Activated B cell treated with CpG ODN at 0.5 μM for 24 hours (primary cell): ENCODE measurements at places on chromosomes 4 and X.

GRCh38 chrX:2540426-2540947, 39.7 kb upstream of the DHRSX start:
- H3K36me3 ChIP-seq, result no peaks in the 10 kb centered on the region
- no peaks in the 10 kb centered on the region for H3K4me1 ChIP-seq
- H3K4me3 ChIP-seq, result no peak overlapping the region
- H3K27ac ChIP-seq, result no peak overlapping the region
- no peak for DNase-seq

GRCh38 chr4:112170451-112170993, 25.3 kb downstream of the FAM241A start:
- DNase-seq, result no peak
- H3K4me1 ChIP-seq, result peaks cover 2% of the 10 kb centered on the region
- no peaks in the 10 kb centered on the region for H3K36me3 ChIP-seq
- no peaks in the 10 kb centered on the region for H3K27me3 ChIP-seq
- no peak overlapping the region for H3K4me3 ChIP-seq

DNA sequence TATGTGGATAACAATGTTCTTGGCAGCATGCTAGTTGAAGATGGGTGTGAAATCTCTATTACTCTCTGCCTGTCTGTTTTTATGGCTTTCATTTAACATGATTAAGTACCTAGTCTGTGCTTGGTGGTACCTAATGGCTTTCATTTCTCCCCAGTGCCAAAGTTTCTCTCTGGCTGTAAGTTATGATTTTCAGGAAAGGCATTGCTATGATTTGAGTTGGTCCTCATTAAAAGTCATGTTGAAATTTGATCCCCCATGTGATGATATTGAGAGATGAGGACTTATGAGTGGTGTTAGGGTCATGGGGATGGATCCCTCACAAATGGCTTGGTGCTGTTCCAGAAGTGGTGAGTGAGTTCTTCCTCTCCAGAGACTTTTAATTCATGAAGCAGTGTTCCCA, 162.4 kb upstream of the IL15 start:
- DNase-seq, result no peak
- H3K4me1 ChIP-seq, result no peaks in the 10 kb centered on the region
- H3K27me3 ChIP-seq, result no peaks in the 10 kb centered on the region
- H3K4me3 ChIP-seq, result no peak overlapping the region

GRCh38 chr4:147975933-147976928, 244.3 kb downstream of the ARHGAP10 start:
- H3K4me3 ChIP-seq, result no peak overlapping the region
- H3K27ac ChIP-seq, result no peak overlapping the region
- DNase-seq, result no peak
- peaks cover 3% of the 10 kb centered on the region for H3K27me3 ChIP-seq

DNA sequence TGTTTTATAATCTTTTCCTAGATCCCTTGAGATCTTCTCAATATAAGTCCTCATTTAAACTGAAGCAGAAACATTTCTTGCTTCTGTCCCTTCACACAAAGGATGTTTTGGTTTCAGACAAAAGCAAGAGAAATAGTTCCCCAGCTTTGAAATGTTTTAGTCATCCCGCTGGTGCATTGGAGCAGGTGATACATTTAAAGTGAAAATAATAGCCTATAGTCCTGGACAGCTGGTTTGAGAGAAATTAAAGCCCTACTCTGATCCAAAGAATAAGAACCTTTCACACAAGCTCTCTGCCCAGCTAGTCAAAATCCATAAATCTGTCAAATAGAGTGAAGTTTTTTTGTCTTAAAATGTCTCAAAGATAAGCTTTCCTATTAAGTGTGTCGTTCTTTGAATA, 79.4 kb downstream of the LUZP4 start:
- H3K36me3 ChIP-seq, result no peaks in the 10 kb centered on the region
- H3K4me1 ChIP-seq, result no peaks in the 10 kb centered on the region

DNA sequence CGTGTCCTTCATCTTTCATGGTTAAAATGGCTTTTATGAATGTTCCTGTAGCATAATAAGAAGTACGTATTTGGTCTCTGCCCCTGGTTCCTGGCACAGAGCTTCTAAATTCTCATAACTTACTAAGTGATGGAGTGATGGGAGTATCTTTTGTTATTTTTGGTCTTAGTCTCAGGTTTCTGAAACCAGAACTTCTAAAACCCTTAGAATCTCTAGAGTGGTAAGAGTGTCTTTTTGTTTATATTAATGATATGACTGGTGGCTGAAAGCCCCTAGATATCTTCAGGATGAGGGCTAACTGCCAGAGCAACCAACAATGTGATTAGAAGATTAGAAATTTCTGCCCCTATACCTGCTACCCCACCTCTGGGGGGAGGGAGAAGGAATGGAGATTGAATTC, 45.8 kb upstream of the BBS12 start:
- H3K36me3 ChIP-seq, result no peaks in the 10 kb centered on the region
- no peak overlapping the region for H3K27ac ChIP-seq
- peaks cover 2% of the 10 kb centered on the region for H3K27me3 ChIP-seq
- no peak for DNase-seq

GRCh38 chrX:118346258-118347094, 570 bp downstream of the WDR44 start:
- no peaks in the 10 kb centered on the region for H3K27me3 ChIP-seq
- peak overlapping the region; percentile 97 for H3K27ac ChIP-seq
- H3K4me3 ChIP-seq, result peak overlapping the region; percentile 98
- H3K36me3 ChIP-seq, result peaks cover 9% of the 10 kb centered on the region

DNA sequence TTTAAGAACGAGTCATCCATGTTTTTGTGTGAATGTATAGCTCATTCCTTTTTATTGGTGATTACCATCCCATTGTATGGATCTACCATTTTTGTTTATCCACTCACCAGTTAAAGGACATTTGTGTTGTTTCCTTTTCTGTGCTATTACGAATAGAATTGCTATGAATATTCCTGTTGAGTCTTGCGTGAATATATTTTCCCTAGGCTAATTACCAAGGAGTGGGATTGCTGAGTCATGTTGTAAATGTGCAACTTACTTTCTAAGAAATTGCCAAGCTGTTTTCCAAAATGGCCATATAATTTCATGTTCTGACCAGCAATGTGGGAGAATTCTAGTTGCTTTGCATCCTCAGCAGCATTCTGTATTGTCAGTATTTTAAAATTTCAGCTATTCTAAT, 51.3 kb downstream of the YIPF6 start:
- no peak overlapping the region for H3K27ac ChIP-seq
- no peaks in the 10 kb centered on the region for H3K36me3 ChIP-seq
- H3K4me1 ChIP-seq, result no peaks in the 10 kb centered on the region
- no peaks in the 10 kb centered on the region for H3K27me3 ChIP-seq
- H3K4me3 ChIP-seq, result no peak overlapping the region

GRCh38 chr4:78578674-78579425, 27.3 kb downstream of the ANXA3 start:
- no peak overlapping the region for H3K27ac ChIP-seq
- no peak for DNase-seq
- H3K36me3 ChIP-seq, result no peaks in the 10 kb centered on the region
- H3K4me1 ChIP-seq, result no peaks in the 10 kb centered on the region
- H3K4me3 ChIP-seq, result no peak overlapping the region
- H3K27me3 ChIP-seq, result no peaks in the 10 kb centered on the region

GRCh38 chr4:100945789-100946188, 401.5 kb downstream of the PPP3CA start:
- no peak overlapping the region for H3K27ac ChIP-seq
- no peak for DNase-seq
- peaks cover 2% of the 10 kb centered on the region for H3K4me1 ChIP-seq
- H3K36me3 ChIP-seq, result no peaks in the 10 kb centered on the region
- peaks cover 2% of the 10 kb centered on the region for H3K27me3 ChIP-seq

- H3K27ac ChIP-seq, result no peak overlapping the region
- no peak overlapping the region for H3K4me3 ChIP-seq
- no peaks in the 10 kb centered on the region for H3K27me3 ChIP-seq
Observed at GRCh38 chrX:53695946-53696549, 9.5 kb upstream of the HUWE1 start.

DNA sequence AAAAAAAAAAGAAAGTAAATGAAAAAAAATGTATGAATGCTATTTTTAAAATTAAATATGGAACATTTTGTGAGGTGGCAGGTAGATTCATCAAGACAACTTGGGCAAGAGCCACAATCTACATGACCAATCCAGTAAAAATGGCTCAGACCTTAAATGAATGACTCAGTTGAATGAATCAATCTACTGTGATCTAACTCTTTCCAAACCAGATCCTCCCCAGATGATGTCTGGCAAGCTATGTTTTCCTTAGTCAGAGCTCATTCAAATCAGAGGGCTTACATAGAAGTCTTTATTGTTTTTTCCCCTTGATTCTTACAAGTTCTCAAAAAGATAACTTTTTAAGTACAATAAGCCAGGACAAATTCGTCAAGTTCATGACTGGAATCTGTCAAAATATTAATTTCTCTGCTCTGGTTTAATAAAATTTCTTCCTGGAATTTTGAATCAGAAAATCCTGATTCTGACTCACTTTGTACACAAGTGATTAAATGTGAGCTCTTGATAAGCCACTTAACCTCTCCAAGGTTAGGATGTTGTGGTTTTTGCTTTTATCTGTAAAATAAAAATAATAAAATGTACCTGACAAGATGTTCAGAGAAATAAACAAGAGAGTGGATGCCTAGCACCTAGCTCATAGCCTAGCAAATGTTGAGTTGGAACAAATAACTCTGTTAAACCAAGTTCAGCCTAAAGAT, 105.6 kb upstream of the SMIM31 start:
- no peak overlapping the region for H3K4me3 ChIP-seq
- no peak overlapping the region for H3K27ac ChIP-seq
- no peaks in the 10 kb centered on the region for H3K4me1 ChIP-seq
- H3K27me3 ChIP-seq, result no peaks in the 10 kb centered on the region
- no peak for DNase-seq

GRCh38 chrX:69388526-69388925, 115.6 kb upstream of the NALF2 start:
- peaks cover 3% of the 10 kb centered on the region for H3K27me3 ChIP-seq
- DNase-seq, result no peak
- H3K4me3 ChIP-seq, result no peak overlapping the region
- H3K27ac ChIP-seq, result no peak overlapping the region
- no peaks in the 10 kb centered on the region for H3K4me1 ChIP-seq

DNA sequence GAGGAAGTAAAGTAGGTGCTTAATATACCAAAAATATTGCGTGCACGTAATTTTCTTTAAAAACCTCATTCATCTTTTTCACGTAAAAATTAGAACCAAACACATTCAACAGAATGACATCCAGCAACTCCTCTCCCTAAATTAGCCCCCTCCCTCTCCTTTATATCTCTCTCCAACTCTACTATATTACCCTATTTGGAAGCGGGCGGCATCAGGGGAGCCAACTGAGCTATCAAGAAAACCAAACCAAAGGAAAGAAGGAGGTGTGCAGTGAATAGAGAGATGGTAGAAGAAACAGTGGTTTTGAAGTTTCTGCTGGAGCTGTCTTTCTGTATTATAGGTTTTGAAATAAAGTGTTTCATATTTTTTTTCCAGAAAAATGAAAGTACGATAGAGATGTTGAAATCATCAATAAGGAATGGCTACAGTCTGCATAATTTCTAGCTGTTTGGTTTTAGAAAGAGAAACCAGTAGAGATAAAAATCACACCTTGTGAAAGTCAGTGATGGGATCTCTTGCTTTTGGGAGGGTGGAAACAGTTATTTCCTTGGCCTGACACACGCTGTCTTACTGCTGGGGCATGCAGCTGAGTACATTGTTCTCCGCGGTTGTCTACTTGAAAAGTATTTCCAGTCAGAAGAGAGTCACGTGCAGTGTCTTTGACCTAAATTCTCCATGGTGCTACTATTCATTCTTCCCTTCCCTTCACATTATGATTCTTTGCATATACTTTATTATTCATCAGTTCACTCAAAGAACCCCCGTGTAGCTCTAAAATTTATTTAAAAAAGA, 94.1 kb upstream of the WDR17 start:
- DNase-seq, result no peak
- peaks cover 5% of the 10 kb centered on the region for H3K27me3 ChIP-seq
- H3K36me3 ChIP-seq, result no peaks in the 10 kb centered on the region
- no peak overlapping the region for H3K27ac ChIP-seq

DNA sequence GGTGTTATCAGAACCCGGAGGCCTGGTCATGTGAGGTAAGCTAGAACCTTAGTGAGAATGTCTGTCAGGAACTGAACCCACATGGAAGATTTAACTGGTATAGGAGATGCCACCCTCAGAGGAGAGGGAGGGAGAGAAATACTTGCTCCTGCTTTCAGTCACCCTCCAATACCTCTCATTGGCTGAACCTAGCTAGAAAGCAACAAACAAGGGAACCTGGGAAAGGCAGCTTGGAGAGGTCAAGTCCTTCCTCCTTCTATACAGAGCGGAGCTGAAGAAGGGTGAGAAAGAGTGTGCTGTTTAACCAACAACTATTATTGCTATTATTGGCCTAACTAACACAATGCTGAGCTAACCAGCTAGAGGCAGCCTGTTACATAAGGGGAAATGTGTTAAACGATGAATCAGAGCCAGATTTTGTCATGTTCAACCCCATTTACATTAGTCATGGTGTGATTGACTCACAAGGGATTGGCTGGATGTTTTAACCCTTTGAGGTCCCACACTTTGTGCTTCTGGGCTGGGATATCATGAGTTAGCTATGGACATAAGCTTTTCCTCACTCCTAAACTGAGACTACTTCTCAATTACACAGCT, 96.5 kb upstream of the ESX1 start:
- H3K27me3 ChIP-seq, result peaks cover 2% of the 10 kb centered on the region
- H3K36me3 ChIP-seq, result no peaks in the 10 kb centered on the region
- no peaks in the 10 kb centered on the region for H3K4me1 ChIP-seq
- no peak for DNase-seq
- H3K27ac ChIP-seq, result no peak overlapping the region

GRCh38 chr4:71607780-71608677, 175.8 kb downstream of the GC start:
- H3K4me3 ChIP-seq, result no peak overlapping the region
- no peak overlapping the region for H3K27ac ChIP-seq
- no peaks in the 10 kb centered on the region for H3K36me3 ChIP-seq
- no peaks in the 10 kb centered on the region for H3K27me3 ChIP-seq
- H3K4me1 ChIP-seq, result no peaks in the 10 kb centered on the region

DNA sequence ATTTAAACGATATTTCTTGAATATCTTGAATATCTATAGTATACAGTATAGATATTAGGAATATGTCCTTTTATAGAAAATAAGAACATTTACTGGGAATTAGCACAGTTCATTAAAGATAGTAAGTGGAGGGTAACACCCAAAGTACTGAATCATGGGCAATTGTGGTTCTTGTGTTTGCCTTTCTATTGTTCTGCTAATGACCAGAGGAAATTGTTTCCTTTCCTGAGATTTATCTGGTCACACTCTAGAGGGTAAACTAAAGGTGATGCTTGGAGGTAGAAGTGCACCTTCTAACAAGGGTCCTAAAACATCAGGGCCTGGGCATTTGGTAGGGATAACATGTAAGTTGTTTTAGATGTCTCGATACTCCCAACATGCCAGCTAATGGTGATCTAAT, 241.3 kb upstream of the SFRP2 start:
- H3K27ac ChIP-seq, result no peak overlapping the region
- peaks cover 3% of the 10 kb centered on the region for H3K27me3 ChIP-seq
- no peak overlapping the region for H3K4me3 ChIP-seq
- no peaks in the 10 kb centered on the region for H3K36me3 ChIP-seq
- DNase-seq, result no peak
- no peaks in the 10 kb centered on the region for H3K4me1 ChIP-seq
